Fibroblast of skin of right biceps (primary cell): ENCODE measurements at places on chromosomes 13 and 19.

- no peak for DNase-seq
Observed at GRCh38 chr19:14459703-14460102, 15.5 kb downstream of the PTGER1 start.

DNA sequence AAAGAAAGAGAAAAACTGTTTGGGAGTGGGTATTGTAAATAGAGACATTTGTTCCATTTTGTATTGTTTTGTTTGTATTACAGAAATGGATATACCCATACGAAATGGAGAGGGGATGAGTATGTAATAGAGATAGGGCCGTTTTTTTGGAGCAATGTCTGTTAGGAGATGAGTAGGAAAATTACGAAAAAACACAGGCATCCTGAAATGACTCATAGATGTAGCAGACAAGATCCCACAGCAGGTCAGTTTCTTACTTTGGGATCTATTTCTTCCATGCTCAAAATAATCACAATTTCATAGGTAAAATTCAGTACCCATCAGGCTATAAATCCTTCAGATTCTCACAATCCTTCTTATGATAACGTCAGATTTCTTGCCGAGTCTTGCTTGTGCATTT is 779.4 kb upstream of the SLITRK1 start:
- DNase-seq = no peak

DNA sequence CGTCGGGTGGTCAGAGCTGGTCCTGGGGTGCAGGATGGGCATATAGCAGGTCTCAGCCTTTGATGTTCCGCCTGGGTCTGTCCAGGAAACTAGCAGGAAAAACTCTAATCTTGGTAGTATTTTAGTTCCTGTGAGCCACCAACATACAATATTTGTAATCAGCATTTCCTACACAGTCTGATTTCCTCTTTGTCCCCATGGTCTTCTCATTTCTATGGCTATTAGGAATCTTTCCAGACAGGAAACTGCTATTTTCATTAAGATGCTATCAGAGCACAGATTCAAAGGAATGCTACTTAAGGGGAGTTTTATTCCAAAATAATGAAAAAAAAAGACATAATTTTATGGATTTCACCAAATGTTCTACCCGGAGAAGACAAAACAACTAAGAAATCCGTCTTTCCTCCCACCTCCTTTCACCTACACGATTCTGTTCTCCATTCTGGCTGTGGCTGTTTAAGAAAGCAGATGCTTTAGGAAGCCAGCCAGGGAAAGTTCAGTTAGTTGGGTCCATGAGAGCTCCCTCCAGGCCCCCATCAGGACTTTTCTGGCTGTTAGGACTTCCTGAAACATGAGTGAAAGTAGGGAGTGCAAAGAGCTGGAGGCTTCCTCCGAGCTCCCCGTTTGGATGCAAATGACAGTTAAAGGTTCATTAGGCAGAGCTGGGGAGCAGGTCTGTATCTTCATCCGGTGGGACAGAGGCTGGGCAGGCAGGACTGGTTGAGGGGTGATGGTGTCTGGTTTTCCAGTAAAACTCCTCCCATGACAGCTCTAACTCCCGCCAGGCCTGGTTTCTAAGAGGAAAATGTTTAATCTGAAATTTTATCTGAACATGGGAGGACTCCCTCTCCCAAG is 36.3 kb downstream of the SHISA2 start:
- DNase-seq = no peak

- DNase-seq = no peak
Observed at GRCh38 chr19:49923055-49924003, 5.7 kb upstream of the ATF5 start.

DNA sequence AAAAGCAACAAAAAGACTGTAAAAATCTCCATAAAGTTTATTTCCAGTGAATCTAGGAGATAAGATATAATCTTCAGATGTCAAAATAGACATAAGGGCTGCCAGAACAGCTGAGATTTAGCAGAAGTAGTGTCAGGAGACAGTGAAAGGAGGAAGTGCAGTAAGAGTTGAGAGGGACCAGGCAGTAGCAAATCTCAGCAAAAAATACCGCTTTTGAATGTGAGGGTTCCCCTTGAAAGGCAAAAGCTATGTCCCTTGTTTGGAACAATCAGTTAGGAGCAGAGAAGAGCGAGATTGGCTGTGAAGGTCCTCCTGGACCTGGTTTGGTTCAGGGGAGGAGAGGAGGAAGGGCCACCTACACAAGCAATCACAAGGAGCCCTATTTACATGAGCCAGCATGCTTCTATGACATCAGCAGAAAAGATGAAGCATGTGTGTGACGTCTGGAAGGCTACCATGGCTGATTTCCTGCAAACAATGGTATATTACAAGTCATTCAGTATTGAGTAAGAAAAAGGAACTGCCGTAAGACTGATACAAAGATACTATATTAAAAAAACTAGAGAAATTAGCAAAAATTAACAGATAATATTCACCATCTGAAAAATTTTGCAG is 98.9 kb upstream of the SIAH3 start:
- no peak for DNase-seq

DNA sequence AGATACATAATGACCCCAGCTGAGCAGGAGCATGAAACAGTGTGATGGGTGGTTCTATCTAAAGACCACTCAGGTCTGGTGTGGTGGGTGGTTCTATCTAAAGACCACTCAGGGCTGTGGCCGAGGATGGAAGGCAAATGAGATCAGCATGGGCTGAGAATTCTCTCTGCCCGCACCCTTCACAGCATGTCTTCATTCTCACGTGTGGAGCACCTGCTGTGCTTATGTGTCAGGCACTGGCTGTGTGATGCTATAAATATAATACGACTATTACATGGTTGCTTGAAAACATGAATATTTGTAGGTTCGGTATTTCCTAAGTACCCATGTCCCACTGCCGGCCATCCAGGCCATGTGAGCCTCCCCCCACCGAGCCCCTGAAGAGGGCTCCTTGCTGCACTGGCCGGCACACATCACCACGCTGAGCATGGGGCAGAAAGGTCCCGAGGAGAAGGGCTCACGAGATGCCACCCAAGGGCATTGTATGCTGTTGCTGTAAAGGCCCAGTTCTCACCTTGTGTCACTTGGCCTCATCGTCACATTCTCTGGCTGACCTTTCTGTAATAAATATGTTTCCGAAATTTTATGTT is 810.2 kb downstream of the UQCRFS1 start:
- no peak for DNase-seq

GRCh38 chr19:10243606-10244005 is 8.4 kb upstream of the MRPL4 start:
- no peak for DNase-seq

DNA sequence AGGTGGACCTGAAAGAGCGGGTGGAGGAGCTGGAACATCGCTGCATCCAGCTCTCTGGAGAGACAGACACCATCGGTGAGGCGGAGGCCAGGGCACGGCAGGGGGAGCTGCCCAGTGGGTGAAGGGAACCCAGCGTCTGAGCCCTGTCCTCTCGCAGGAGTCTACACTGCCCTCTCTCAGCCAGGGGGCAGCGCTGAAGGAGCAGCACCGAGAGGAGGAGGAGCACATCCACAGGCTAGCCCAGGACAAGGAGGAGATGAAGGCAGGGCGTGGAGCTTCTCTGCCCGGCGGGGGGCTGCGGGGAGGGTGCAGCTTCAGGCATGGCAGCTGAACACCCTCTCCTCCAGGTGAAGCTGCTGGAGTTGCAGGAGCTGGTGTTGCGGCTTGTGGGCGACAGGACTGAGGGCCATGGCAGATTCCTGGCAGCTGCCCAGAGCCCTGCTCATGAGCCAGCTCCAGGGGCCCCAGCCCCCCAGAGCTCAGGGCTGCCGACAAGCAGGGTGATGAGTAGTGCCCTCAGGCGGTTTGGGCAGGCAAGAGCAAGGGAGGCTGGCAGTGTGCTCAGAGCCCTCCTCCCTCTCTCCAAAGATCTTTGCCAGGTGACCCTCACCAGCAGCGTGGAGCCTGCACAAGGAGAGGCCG is 31.4 kb upstream of the ZNF492 start:
- no peak for DNase-seq

DNA sequence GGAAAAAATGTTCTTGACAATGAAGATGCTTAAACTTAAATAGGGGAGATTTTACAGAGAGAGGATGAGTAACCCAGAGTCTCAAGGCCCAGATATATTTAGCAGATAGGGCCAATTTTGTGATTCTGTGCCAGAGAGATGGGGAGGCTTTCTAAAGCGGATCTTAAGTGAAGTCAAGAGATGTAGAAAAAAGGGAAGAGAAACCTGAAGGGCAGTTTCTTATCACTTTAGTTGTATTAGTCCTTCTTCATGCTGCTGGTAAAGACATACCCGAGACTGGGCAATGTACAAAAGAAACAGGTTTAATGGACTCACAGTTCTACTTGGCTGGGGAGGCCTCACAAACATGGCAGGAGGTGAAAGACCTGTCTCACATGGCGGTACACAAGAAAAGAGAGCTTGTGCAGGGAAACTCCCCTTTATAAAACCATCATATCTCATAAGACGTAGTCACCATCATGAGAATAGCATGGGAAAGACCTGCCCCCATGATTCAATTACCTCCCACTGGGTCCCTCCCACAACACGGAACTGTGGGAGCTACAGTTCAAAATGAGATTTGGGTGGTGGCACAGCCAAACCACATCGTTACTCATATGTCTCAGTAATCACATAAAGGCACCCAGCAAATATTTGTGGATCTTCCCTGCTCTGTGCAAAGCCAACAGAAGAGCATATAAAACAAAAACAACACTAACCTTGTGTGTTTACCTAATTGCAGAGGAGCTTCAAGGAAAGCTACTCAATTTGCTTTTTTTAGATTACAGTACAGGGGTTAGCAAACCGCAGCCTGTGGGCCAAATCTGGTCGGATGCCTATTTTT is 102.6 kb upstream of the MYCBP2 start:
- DNase-seq = no peak

GRCh38 chr13:35512271-35512920 is 35.9 kb upstream of the MAB21L1 start:
- peak; percentile 92 for DNase-seq

- no peak for DNase-seq
Observed at GRCh38 chr13:98435376-98435775, 141.5 kb downstream of the STK24 start.

DNA sequence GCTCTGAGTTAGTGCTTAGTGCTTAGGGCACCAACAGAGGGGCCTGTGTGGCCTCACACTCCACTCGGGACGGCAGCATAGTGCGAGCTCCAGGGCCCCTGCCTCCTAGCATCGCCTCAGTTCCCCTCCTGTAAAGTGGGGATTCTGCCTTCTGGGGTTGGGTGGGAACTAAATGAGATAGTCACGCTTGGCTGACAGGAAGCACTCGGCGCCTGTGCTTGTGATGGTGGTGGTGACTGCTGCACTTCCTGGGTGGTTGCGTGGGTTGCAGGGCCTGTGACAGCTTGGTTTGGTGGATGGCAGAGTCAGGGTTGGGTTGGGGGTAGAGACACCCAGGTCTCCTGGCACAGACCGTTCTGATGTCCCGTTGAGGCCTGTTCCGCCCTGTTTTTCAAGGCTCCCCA is 7.7 kb downstream of the PLEKHF1 start:
- DNase-seq = no peak

GRCh38 chr19:533364-534058 is 2.0 kb downstream of the CDC34 start:
- DNase-seq = no peak

GRCh38 chr13:113883921-113884804 is 20.3 kb upstream of the GAS6 start:
- no peak for DNase-seq

DNA sequence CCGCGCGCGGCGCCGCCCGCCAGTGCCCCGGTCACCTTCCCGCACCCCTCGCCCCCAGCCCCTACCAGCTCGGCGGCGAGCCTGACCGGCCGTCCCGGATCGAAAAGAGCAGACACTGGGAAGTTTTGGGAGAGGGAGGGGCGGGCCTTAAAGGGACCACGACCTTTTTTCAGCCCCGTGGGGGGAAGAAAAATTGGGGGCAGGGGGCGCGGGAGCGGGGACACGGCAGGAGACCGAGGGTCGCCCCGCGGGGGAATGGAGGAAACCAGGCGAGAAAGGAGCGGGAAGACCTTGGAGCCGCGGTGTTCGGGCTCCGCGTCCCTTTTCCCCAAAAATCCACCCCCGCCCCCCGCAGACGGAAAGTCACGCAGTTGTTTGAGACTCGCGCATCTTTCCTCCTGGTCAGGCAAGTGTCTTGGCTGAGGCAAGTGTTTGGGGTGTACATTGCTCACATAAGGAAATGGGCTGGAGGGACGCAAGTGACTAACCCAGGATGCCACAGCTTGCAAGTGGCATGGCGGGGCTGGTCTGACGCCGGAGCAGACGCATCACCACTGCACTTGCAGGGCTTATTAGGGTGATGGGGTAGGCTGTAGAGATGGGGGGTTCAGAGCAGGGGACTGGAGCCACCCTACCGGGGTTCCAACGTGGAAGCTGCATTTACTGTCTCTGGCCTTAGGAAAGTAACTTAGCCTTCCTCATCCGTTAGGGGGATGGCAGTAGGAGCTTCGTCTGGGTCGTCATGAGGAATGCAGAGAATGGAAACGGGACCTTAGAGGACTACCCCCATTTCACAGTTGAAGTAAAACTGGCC is 2.7 kb upstream of the HNRNPL start:
- DNase-seq = peak; percentile 71

DNA sequence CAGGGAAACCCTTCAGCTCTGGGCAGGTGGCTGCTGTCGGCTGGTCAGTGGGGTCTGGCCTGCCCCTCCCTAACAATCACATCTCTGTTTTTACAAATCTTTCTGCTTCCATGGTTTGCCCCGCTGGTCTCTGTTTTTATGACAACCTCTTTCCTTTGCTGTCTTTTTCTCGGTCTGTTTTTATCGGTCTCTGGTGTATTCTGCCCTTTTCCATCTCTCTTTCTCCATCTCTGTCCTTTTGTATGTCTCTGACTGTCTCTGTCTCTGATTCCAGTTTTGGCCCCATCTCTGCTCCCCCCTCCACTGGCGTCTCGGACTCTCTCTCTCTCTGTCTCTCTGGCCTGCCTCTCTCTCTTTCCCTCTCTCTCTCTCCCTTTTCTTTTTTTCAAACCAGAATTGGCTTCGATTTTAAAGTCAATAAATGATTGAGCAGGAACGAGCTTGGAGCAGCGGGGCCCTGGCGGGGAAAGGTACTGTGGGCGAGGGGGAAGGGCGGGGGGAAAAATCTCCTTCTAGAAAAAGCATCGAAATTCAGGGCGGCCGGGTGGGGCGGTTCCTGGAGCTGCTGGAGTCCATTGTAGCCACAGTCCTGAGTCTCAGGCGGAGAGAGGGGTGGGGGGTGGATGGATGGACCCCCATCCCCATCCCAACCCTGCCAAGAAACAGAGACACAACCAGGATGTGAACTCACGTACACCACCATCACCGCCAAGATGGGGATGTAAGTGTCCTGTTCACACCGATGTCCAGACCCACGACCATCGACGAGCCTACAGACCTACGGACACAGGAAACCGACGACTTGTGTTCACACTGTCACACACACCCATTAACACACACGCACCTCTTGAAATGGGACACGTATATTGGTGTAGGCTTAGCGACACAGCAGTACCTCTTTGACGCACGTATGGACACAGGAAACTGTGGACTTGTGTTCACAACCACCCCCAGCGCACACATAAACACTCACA is 3.0 kb downstream of the NFIX start:
- no peak for DNase-seq

GRCh38 chr19:50669302-50670101 is 20.3 kb downstream of the C19orf81 start:
- peak; percentile 22 for DNase-seq

- DNase-seq = no peak
Observed at GRCh38 chr13:39379118-39379517, 223.9 kb downstream of the LHFPL6 start.
